Astrocyte of the cerebellum (primary cell): ENCODE measurements at places on chromosomes 2 and 18.
A peak's percentile ranks its signal among the peaks of the same experiment; 100 is the strongest.

DNA sequence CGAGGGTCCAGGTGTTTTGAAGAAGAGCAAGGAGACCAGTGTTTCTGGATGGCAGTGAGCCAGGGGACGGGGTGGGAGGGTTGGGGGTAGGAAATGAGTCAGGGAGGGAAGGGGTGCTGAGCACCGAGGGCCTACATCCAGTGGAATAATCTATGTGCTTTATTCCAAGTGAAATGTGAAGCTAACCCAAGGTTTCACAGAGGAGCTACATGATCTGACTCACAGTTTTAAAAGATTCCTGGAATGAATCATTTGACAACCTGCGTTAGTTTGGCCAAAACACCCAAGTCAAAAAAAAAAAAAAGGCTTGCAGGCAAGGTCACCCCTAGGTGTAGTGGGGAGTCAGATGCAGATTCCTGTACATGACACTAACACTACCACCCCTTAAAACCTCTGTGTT lies 419.7 kb upstream of the MEX3C start:
- peak; percentile 48 for DNase-seq

- no peak for DNase-seq
Observed at GRCh38 chr2:31414601-31415241, at the start of gene XDH. TSS of gene XDH (minus strand) at chr2:31414742. CDS start at chr2:31414666, 76 bp downstream.

DNA sequence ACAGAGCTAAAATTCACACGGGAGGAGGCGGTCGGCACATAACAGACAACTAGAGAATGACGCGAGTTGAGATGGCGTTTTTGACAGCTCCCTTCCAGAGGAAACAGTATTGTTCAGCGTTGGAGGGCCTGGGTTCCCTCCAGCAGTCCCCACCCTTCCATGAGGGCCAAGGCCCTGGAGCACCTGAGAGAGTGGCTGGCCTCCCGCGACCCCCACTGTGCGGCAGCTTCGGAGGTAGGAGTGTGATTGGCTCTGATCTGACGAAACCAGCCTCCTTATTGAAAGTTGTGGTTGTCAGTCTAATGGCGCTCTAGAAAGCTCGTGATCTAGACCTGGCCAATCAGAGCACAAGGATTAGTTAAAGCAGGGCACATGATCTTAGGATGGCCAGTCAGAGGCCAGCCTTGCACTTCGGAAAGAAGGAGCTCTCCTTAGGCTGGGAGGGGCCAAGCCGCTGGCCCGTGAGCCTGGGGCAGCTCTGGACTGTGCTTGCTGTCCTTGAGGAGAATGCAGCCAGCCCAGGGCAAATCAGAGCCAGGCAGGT lies 104.5 kb upstream of the CELF4 start:
- DNase-seq = no peak

- no peak for DNase-seq
Observed at GRCh38 chr2:67083951-67084350, 313.2 kb upstream of the ETAA1 start.

DNA sequence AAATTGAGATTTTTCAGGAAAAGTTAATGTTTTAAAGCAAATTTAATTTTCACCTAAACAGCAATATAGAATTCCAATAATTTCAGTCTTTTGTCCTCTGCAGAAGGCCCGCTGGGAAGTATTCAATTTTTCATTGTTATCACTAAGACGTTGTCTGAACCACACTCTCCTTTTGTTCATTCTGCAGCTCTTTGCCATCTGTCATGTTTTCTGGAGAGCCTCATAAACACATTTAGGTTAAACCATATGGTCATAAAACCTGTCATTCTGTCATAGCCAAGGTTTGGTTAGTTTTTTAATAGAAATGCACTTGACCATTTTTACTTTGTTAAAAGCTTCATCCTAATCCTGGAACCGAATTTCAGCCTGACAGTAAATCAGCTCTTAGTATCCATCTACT lies 54.0 kb upstream of the PGAP1 start:
- no peak for DNase-seq
